ENCODE measurements at places on chromosomes 3 and 15.

DNA sequence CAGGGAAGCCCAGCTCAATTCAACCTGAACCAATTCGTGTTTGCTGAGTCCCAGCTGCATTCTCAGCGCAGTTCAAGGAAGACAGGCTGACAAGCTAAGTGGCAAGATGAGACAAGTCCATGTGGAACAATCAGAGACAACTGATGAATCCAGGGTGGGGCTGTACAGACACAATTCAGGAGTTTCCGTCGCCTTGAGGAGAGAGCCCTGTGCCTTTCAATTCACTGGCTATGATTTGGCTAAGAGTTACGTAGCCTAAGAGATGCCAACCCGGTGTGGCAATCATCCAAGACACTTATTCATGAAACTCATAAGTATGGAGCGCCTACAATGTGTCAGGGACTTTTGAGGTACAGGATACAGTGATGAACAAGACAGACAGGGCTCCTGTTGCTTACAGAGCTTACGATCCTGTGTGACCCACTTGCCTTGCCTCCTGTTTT lies 15.5 kb upstream of the ZBED2 start:
- no peak for DNase-seq

DNA sequence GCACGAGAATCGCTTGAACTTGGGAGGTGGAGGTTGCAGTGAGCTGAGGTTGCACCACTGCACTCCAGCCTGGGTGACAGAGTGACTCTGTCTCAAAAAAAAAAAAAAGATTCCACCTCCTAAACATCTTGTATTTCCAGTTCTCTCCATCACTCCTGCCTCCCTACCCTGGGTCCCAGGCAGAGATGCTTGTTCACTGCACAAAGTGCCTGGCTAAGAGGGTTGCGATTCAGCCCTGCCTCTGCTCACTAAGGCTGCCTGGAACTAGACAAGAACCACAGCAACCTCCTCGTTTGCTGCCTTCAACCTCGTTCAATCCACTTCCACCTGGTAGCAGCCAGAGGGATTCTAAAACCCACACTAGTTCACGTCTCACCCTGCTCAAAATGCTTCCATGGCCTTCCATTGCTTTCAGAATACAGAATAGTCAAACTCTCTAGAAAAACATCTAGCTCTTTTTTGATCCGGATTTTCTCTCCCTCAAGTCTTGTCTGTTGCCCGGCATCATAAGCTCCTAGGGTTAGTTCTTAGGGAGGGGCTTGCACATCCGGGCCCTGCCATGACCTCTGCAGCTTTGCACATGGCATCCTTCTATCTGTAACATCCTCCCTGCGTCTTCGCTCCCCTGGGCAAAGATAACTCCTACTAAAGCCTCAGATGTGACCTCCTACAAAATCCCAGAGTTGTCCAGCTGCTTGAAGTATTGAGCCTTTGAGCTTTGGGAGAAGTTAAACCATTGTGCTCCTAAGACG lies 1.0 kb upstream of the MCM2 start:
- no peak for DNase-seq

DNA sequence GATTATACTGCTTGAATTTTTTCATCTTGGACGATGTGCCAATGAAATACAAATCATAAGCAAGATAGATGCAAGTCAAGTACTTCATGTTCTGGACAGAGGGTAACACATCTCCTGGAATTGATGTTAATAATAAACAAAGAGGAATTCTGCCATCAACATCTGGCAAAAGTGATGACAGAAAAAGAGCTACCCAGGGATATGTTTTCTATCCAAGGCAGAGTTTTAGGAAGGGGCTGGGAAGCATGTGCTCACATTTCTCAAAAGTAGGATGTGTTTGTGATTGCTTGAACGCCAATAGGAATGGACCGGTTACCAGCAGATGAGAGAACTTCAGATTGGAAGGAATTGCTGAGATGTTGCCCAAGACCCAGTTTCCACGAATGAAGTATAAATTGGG lies 242.6 kb upstream of the AGTR1 start:
- no peak for DNase-seq

GRCh38 chr3:177286034-177286433 lies 88.8 kb upstream of the TBL1XR1 start:
- no peak for DNase-seq

- no peak for DNase-seq
Measured at GRCh38 chr3:171237009-171237385, 210.5 kb upstream of the SLC2A2 start.

DNA sequence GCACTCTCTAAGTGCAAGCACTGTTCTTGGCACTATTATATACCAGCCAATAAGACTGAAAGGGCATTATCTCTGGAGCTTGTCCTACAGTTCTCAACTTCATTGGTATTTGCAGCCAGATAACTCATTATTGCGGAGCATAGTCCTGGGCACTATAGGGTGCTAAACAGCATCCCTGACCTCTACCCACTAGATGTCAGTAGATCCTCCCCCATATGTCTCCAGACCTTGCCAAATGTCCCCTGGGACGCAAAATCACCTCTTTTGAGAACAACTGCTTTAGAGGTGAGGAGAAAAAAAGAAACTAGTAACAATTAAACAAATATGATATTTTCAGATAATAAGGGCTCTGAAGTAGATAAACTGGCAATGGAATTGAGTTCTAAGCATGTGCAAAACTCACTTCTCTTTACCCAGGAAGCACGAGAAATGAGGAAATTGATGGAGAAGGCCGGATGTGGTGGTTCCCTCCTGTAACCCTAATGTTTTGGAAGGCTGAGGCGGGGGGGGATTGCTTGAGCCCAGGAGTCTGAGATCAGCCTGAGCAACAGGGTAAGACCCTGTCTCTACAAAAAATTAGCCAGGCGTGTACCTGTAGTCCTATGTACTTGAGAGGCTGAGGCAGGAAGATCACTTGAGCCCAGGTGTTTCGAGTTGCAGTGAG lies 61.4 kb downstream of the FRMD4B start:
- no peak for DNase-seq

- peak; percentile 51 for DNase-seq
Measured at GRCh38 chr15:52292780-52293392, 2.7 kb downstream of the MYO5C start.

DNA sequence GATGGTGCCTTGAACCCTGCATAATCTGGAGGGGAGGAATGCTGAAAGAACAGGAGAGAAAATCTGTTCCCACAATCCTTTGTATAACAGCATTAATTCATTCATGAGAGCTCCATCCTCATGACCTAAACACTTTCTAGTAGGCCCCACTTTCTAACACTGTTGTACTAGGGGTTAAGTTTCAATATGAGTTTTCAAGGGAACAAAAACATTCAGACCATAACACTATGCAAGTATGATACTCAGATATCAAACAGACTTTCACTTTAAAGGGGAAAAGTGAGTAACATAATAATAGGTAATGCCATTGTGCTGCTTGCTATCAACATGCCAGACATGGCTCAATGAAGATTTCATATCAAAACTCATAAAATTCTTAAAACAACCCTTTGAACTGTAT lies 32.4 kb upstream of the PLSCR2 start:
- DNase-seq: no peak

- DNase-seq: no peak
Measured at GRCh38 chr3:120298996-120299395, 14.0 kb upstream of the GPR156 start.

DNA sequence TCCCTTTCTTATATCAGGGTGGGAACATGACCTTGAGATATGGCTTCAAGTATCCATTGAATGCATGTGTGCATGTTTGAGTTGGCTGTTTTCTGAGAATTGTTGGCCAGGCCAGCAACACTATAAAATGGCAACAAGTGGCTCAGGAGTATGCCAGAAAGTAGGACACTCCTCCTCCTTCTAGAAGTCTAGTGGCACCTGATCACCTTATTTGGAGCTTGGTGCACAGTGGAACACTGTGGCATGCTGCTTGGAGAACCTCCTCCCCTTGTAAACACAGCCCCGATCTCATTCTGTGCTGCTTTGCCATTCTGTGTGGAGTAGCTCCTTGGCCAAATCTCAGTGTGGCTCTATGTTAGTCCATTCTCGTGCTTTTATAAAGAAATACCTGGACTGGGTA lies 114.8 kb upstream of the NDN start:
- no peak for DNase-seq

DNA sequence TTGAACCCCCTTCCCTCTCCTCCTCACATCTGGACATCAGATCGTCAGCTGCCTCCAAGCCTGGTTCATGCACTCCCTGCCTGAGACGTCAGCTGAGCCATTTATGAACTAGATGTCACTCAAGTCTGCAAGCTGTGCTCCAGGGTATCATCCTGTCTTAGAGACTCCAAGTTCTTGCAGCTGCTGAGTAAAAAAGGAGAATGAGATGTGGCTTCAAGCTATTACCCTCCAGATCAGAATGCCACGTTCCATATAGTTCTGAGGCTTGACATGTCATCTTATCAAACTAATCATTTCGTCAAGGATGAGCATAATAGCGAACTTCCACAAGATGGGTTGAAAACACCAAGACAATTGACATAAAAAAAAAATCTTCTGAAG lies 766.3 kb downstream of the TBL1XR1 start:
- no peak for DNase-seq

- no peak for DNase-seq
Measured at GRCh38 chr3:112132975-112133448, at the start of gene GCSAM. Gene GCSAM (minus strand): TSS chr3:112133248. CDS start chr3:112133120, 128 bp downstream.

GRCh38 chr3:122322095-122323075 lies 2.7 kb upstream of the CSTA start:
- no peak for DNase-seq

- DNase-seq: no peak
Measured at GRCh38 chr15:93983526-93983925, 247.8 kb upstream of the MCTP2 start.

- DNase-seq: no peak
Measured at GRCh38 chr15:78976691-78977090, 31.8 kb upstream of the CTSH start.

GRCh38 chr3:104717828-104718196 lies 648.9 kb upstream of the ALCAM start:
- no peak for DNase-seq

GRCh38 chr15:57730876-57731275 lies 24.4 kb downstream of the POLR2M start:
- no peak for DNase-seq

DNA sequence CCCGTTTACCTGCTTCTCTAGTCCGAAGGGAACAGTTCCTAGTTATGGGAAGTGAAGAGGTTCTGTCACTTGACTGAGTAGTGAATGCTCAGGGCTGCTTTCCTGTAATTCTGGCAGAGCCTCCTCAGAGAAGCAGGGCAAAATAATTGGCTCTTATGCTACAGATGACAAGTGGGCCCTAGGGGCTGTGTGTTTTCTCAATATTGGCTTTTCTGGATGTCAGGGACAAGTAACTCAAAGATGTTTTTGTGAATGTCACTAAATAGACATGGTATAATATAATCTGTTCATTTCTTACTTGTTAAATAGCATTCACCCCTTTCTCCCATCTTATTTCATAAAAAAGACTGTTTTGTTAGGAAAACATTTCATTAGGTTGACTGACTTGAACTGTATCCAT lies 40.1 kb downstream of the SGO1 start:
- no peak for DNase-seq

DNA sequence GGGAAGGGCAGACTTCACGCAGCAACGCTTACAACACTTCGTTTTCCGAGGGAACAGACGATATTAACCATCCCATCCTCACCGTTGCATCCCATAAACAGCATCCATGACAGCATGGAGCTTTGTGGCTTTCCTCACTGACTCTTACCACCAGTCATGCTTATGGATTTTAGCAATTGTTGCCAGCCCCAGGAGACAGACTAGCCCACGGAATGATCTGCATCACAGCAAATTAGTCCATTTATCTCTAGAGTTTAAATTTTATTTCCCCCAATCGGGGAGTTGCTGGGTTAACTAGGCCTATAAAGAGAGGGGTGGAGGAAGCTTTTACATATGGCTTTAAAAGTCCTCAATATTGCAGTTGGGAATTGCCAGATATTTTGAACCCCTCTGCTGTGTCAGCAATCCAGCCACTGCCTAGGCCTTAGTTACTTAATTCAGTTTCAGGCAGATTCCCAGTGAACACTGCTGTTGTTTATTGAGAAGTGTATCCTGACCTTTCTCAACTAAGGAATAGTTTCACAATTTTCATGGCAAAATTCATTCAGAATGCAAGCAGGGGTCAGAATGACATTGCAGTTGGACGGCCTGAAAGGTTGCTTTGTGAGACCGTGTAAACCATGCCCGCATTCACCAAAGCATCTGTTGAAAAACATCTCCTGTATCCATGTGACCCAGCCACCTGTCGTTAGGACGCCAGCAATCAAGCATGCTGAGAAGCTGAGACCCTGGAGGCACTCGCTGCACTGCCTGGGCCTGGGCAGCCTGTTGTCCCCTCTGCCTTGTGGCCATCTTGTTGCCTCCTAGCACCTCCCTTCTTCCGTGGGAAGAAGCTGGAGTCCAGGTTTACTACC lies 397.4 kb upstream of the TPM1 start:
- DNase-seq: no peak

GRCh38 chr15:56598991-56599390 lies 134.1 kb upstream of the MNS1 start:
- no peak for DNase-seq

DNA sequence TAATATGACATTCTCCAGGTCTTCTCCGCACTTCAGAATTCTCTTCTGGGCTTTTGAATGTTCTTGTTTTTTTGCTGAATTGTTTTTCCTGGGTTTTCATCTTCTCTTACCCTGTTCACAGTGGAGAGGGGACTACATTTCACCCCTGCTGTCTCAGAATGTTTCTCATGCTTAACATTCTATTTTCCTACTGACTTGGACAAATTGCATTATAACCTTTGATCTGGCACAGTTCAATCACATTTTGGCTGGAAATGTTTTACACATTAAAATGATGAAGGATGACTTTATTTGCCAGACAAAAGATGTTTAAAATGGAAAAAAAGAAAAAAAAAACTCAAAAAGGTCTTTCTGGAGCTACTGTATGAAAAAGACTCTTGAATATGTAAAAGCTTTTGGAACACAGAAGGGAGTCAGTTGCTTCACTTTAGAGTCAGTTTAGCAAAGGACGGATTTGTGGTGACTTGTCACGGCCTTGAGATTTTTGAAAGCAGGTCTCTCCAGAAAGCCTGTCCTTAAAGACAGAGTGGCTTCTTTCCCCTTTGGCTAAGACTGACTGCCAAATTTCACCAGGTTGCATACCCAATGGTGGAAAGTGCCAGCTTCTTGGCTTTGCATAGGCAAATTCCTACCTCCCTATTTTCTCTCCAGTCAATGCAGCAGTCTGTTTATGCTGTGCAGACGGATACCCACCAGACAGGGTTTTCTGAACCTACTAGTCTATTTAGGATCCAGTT lies 401.0 kb upstream of the TBL1XR1 start:
- DNase-seq: no peak

GRCh38 chr3:12267376-12268030 lies 21.4 kb upstream of the PPARG start:
- DNase-seq: no peak

DNA sequence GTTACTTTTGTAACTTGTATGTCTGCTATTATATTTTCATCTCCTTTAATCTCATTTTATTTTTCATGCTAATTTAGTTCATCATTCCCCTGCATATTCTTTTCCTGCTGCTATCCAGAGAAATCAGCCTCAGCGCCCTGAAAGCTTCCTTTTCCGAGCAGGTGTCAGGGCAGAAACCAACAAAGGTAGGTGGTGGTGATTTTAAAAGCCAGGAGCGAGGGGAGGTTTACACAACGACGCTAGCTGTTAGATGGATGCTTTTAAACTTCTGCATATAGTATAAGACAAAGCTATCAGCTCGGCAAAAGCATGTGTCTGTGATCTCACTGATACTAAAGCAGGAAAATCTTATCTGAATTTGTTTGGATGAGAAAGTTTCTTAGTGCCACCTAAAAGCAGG lies 75.0 kb downstream of the LRCH3 start:
- no peak for DNase-seq
